ENCODE measurements at places on chromosomes 1 and 21.

- no peak for DNase-seq
These were observed 77.1 kb upstream of the IPO9 start for GRCh38 chr1:201751872-201752271.

GRCh38 chr1:27057801-27058625 lies 45.4 kb upstream of the TENT5B start:
- DNase-seq, result no peak

DNA sequence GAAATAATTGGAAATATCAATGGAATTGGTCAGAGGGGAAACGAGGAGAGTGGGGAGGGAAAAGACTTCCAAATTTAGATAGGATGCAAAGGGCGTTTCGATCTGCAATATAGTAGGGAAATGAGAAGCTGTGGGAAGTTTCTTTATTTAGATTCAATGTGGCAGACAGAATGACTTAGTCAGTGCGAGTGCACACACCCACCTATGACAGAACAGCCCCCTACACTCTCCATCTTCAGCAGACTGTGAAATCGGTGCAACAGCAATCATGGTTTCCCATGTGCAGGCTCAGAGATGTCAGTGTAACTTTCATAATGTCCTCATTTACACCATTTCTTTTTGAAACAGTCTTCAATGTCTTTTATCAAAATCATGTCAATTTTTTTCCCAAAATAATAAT lies 46.0 kb downstream of the DIP2A start:
- DNase-seq, result no peak

- DNase-seq, result no peak
These were observed 8.0 kb downstream of the RUNX3 start for GRCh38 chr1:24921938-24922662.

DNA sequence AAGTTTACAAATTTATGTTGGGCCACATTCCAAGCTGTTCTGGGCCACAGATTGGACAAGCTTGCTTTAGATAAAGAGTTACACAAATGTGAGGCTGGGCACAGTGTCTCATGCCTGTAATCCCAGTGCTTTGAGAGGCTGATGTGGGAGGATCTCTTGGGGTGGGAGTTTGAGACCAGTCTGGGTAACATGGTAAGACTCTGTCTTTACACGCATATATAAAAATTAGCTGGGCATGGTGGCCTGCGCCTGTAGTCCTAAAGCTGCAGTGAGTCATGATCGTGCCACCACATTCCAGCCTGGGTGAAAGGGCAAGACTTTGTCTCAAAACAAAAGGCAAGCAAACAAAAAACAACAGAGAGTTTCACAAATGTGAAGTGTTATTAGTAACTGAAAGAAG lies 5.9 kb upstream of the VCAM1 start:
- DNase-seq, result no peak

GRCh38 chr1:5910276-5910620 lies 82.0 kb downstream of the NPHP4 start:
- no peak for DNase-seq

- DNase-seq, result no peak
These were observed 7.8 kb downstream of the ERI3 start for GRCh38 chr1:44347280-44347679.

- DNase-seq, result no peak
These were observed 39.0 kb upstream of the BCAS2 start for GRCh38 chr1:114620419-114620818.

DNA sequence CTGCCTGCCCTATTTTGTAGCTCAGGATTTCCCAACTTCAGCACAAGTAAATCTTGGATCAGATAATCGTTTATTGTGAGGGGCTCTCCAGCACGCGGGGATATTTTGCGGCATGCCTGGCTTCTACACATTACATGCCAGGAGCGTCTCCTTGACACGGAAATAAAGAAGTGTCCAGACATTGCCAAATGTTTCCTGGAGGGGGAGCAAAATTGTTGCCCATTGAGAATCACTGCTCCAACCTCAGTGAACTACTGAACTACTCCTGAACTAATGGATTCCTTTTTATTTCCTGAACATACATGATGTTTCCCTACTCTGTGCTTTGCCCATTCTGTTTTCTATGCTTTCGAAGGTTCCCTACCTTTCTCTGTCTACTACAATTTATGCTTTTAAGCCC lies 1359.1 kb upstream of the ADGRL2 start:
- DNase-seq, result no peak

GRCh38 chr1:220441211-220441610 lies 86.7 kb upstream of the MARK1 start:
- DNase-seq, result peak; percentile 20

DNA sequence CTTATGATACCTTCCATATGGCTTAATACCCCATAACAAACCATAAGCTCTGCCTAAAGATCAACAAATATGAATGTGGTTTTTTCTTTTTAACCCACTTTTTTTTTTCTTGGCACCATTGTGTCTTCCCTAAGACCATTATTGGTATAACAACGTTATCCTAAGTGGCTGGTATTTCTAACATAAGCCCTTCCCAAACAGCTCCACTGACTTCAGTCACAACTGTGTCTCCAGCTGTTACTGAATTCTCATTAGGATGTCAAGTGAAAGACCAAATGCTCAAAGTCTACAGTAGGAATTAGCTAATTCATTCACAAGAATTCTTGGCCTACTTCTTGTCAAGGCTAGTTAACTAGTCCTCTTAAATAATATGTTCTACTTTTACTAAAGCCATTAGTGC lies 4.2 kb upstream of the RXRG start:
- no peak for DNase-seq

DNA sequence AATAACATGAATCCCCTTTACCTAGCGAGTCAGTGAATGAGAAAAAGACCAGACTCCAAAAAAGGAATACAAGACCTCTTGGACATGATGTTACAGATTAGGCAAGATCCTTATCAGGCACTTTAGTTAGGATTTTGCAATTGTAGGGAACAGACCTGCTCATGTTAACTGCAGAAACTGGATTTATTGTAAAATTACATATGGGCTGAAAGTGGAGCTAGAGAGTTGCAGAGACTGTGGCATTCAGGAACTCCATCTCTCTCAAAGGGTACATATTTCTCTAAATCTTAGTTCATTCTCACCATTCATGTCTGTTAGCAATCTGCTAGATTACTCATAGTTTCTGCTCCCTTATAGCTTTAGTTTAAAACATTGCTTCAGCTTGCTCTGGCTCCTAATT lies 142.2 kb downstream of the PAPPA2 start:
- DNase-seq, result no peak

- no peak for DNase-seq
These were observed 87.3 kb upstream of the IFFO2 start for GRCh38 chr1:19043579-19044443.

- DNase-seq, result no peak
These were observed 305.5 kb upstream of the PKN2 start for GRCh38 chr1:88378560-88378959.

DNA sequence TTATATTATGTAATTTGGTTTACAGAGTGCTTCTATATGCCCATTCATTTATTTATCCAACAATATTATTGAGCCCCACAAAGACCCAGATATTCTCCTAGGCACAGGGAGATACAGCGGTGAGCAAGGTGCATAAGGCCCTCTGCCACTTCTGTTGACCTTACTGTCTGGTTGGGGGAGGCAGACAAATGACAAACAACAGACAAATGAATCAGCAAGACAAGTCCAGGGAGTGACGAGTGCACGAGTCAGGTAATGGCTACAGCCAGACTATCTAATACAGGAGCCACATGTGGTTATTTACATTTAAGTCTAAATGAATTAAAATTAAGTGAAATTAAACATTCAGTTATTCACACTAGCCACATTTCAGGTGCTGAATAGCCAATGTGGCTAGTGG lies 22.0 kb upstream of the BCAR3 start:
- no peak for DNase-seq

DNA sequence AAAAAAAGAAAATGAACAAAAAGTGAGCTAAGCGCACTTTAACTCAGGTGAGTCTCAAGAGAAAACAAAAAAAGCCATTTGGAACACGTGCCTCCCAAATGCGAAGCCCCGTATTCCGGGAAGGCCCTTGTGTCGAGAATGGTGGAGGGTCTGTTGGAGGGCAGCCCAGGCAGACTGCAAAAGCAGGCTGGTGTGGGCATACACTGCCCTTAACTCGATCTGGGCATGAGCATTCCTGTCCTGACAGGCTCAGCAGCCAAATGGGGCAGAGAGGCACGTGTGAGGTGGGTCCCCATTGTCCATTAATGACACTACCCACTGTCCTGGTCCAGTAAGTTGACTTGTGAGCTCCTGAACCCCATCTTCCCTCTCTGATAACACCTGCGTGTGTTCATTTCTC lies 57.7 kb downstream of the EVA1C start:
- no peak for DNase-seq

DNA sequence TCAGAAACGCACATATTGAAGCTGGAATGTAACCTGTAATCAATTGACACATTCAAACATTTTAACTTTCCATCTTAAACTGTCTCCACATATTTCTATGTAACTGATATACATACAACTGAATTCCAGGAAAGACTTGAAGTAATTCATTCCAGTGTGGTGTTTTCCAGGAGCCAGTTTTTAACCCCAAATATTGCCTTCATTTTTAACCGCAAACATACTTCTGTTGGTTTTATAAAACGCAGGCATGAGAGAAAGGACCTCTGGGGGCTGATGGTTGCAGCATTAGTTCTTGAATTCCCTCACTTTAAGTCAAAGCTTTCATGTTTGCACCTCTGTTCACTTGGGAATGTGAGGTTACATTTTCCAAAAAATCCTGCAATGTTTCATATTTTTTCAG lies 204.1 kb downstream of the CRB1 start:
- no peak for DNase-seq

GRCh38 chr1:81499487-81499886 lies 301.2 kb upstream of the ADGRL2 start:
- no peak for DNase-seq

- DNase-seq, result peak; percentile 24
These were observed at the start of gene RSPO1 for GRCh38 chr1:37634244-37634991. RSPO1 (minus strand) TSS chr1:37634892; CDS start chr1:37629661, 5,231 bp downstream.

- no peak for DNase-seq
These were observed 16.5 kb downstream of the SLC37A1 start for GRCh38 chr21:42530167-42530518.

DNA sequence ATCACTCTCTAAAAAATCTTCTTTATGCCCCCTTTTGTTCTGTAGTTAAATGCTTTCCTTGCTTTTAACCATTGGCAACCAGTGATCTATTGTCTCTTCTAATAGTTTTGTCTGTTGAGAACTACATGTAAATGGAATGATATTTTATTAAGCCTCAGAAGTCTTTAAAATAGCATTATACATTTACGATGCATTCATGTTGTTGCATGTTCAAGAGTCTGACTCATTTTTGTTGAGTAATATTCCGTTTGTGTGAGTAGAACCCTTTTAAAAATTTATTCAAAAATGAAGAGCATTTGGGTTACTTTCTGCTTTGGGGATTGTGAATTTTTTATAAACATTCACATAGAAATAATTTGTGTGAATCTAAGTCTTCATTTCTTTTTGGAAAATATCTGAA lies 1352.9 kb downstream of the NCAM2 start:
- no peak for DNase-seq

DNA sequence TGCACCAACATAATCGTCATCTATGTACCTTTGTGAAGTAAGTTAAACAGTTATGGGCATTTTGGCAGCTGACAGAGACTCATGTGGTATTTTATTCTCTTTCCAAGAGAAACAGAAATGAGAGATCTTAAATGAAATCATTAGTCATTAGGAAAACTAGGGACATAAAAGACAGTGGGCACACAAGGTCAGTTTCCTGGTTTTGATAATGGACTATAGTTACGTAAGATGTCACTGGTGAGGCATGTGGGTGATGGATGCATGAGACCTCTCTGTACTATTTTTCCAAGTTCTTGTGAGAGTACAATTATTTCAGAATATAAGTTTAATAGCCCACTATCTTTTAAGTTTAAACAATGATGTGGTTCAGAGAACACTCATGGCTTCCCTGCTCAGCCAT lies 216.9 kb downstream of the APP start:
- DNase-seq, result no peak

DNA sequence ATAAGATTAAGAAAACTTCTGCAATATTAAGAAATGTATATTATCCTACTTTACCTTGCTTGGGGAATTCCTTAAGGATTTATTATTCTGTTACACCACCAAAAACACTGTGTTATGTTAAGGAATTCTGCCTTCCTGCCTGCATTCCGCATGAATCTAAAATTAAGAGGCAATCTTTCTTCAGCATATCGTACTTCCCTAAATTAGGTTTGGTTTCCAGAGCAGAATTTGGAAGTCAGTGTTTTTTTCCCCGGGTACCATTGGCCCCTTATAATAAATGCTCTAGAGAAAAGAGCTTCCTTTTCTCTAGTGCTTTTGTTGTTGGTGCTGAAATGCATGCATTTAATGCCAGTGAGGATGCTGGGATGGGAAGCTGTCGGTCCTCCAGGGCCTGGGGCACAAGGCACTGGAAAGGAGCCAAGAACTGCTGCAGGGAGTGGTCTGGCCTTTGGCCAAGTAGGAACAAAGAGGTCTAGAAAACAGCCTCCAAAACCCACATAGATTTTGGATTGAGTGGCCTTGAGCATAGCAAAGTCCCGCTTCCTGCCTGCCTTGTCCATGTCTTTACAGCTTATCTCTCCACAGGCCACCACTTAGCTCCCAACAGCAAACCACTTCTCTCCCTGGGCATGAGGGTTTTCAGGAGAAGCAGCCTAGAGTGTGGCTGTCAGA lies 69.9 kb downstream of the RRAGC start:
- peak; percentile 18 for DNase-seq

GRCh38 chr1:219427403-219427802 lies 185.5 kb downstream of the ZC3H11B start:
- no peak for DNase-seq

DNA sequence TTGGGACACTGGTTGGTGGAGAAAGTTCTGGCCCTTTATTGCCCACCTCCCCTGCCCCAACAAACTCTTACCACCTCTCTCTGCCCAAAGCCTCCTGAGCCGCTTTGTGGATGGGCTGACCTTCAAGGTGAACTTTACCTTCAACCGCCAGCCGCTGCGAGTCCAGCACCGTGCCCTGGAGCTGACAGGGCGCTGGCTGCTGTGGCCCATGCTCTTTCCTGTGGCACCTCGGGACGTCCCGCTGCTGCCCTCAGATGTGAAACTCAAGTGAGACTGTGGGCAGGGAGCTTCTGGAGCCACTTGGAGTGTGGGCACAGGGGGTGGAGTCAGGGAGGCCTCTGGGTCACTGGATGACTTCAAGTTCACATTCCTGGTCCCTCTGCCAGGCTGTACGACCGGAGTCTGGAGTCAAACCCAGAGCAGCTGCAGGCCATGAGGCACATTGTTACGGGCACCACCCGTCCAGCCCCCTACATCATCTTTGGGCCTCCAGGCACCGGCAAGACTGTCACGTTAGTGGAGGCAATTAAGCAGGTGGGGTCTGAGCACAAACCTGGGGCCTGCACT lies 12.5 kb downstream of the RHOC start:
- no peak for DNase-seq

DNA sequence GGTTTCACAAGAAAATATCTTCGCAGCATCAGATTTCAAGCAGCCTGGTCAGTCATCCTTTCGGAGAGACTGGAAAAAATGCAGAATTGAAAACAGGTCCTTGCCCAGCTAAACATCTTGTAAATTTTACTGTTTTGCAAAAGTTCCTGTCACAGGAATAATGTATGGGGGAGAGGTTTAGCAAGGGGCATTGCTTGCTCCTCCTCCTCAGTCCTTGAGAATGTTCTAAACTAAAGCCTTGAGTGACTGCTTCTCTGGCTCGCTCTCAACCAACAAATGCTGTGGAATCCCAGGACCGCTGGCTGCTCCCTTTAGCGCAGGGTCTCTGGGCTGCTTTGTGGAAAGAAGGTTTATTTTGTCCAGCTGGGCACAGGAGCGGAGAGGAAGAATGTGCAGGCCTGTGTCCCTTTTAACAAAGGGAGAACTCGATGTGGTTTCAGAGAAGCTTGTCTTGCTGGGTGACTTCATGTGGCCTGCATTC lies 33.6 kb upstream of the FHAD1 start:
- no peak for DNase-seq
